Non-pigmented ciliary epithelial cell (primary cell): ENCODE measurements at places on chromosomes 5 and 9.

GRCh38 chr9:123749580-123750202 is 180.2 kb downstream of the DENND1A start:
- DNase-seq = no peak

- no peak for DNase-seq
Measured at GRCh38 chr9:17813798-17814197, 234.9 kb downstream of the SH3GL2 start.

GRCh38 chr9:786405-786804 is 55.1 kb upstream of the DMRT1 start:
- no peak for DNase-seq

GRCh38 chr9:79247021-79247420 is 324.7 kb upstream of the TLE4 start:
- DNase-seq = no peak

DNA sequence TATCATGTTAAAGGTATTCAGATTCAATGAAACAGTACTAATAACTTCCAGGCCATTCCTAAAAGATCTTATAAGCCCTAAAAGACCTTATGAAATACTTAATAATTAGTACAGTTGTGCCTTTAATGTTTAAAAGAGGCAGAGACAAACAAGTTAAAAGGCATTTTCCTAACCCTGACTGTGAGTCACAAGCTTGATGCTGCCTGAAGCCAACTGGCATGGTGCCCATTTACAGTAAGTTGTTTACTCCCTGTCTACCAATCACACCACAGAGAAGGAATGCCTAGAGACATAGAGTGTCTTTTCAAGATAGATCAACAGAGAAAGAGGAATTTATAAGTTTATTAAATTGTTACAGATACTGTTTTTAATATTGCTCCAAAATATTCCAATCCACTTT is 47.8 kb downstream of the NR3C1 start:
- DNase-seq = peak; percentile 90

DNA sequence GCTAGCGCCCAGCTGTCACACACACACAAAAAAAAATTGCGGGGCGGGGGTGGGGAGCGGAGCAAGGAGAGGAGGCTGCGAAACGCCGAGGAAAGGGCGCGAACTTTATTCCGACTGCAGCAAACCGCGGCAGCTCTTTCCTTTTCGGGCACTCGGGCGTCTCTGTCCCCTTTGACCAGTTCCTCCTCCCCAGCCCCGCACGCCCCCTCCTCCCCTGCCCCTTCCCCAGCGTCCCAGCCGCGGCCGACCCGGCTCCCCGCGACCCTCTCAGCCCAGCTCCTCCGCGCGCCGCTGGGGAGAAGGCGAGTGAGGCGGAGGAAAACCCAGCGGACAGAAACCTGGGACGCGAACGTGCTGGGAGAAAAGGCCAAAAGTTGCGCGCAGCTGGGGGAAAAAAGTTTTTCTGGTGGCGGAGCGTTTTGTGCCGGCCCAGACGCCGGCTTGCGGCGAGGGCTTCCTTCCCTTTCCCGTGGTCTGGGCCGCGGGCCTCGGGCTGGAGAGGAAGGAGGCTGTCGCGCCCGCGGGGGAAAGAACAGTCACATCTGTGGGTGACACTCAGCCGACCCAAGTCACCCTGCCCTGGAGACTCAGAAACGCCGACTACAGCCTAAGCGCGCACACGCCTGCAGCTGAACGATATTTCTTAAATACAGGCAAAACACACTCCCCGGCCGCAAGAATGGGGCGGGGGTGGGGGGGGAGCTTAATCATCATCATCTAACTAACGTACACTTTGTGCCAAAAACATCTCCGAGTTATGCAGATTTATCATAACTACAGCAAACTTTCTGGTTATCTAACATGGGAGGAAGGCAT is 1.1 kb upstream of the BNC2 start:
- peak; percentile 61 for DNase-seq

- no peak for DNase-seq
Measured at GRCh38 chr9:74577956-74578355, 80.8 kb downstream of the RORB start.

DNA sequence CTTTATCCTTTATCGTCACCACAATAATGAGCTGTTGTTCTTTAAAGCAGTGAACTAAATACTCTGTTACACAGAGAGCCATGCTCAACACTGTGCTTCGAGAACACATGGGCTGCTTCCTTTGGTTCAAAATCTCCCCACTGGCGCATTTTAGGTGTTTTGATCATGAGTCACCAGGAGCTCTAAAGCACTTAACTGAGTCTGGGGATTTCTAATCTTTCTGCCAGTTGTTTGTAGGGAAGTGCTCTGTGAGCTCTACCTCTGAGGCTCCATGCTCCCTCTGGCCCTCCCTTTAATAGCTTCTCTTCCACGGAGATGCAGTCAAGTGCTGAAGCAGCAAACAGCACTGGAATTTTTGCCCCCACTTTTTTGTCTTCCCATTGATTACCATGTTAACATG is 17.0 kb downstream of the ERAP2 start:
- DNase-seq = peak; percentile 77

DNA sequence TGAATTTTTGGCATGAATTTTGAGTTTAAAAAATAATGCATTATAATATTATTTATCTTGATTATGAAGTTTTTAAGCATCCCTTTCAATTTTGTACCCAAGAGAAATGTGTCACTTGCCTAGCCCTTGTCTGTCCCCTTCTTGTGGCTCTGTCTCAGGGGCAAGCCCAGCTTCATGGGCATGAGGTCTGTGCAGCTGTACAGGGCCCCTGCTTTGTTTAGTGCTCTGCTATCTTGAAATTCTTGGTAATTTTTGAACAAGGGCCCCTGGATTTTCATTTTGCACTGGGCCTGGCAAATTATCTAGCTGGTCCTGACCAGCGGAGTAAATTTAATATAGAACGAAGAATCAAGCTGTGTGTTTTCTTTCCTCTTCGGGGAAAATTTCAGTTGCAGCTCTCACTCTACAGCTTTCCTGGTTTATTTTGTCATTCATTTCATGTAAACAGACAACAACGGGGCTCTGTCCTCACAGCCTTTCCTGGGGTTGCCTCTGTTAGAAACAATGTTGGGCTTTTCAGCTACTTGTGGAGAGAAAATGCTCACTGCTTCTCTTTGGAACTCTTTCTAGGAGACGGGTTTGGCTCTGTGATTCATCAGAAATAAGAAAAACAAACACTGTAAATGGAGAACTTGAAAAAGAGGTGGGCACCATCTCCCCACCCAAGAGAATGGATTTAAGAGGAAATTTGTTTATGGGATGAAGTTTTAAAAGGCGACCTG is 41.1 kb downstream of the LIX1 start:
- no peak for DNase-seq

DNA sequence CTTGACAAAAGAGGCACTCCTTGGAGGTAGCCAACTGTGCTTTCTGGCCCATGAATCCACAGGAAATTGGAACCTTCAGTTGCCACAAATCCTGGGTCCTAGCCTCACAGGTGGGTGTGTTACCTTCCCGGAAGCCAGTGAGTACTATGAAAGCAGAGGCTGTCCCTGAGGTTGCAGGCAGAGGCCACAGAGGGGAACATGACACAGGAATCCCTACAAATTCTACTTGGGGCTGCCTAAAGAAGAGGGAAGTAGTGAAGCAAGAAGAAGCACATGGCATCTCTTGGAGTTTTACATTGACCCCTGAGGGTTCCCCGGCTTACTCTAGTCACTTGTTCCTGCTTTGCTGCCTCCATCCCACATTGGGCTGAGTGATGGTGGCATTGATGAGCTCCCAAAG is 2.6 kb downstream of the SLC22A5 start:
- DNase-seq = no peak

- DNase-seq = no peak
Measured at GRCh38 chr5:45132972-45133371, 324.2 kb downstream of the MRPS30 start.

DNA sequence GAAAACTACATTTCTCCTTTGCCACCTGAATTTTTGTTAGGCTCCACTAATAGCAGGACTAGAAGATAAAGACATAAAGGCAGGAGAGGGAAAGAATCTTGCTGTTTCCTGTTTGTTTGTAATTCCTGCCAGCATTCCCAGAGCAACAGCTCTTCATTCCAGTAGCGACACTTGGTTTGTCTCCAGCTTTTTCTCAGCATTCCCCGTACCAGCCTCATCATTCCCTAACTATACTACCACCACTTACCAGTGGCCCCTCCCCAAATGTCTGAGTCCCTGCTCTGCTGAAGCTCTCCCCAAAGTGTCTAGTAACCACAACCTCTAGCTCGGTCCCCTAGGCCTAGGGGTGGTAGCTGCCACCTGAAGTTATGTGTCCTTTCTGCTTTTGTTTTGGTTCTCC is 18.6 kb downstream of the CETN3 start:
- DNase-seq = no peak
